ENCODE measurements at places on chromosomes 11 and 22.

GRCh38 chr11:128470081-128470480 lies 117.3 kb downstream of the ETS1 start:
- DNase-seq, result no peak

DNA sequence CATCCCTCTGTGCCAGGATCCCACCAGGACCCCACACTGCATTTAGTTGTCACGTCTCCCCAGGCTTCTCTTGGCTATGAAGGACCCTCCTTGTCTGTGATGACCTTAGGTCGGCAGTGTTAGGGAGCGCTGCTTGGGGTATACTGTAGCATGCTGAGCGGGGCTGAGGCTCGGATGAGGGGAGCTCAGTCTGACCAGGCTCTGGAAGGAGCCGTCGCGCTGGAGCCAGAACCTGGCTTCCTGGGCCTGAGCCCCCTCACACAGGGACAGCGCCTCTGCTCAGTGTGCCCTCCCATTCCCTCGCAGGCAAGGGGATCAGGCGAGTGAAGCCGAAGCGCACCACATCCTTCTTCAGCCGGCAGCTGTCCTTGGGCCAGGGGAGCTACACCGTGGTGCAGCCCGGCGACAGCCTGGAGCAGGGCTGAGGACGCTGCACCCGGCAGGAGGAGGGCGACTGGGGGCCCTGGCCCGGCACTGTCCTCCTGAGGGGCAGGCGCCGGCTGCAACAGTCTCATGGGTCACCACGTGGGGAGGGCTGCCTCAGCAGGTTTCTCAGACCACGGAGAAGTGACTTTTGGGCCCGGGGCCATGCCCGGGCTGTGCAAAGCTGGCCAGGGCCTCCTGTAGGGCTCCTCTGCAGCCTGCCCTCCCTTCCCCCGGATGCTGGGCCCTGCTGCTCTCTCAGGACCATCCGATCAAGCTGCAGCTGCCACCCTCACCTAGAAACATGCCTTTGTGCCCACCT lies 11.5 kb upstream of the NEAT1 start:
- DNase-seq, result no peak

GRCh38 chr11:118202599-118203422 lies 22.0 kb downstream of the JAML start:
- DNase-seq, result no peak

DNA sequence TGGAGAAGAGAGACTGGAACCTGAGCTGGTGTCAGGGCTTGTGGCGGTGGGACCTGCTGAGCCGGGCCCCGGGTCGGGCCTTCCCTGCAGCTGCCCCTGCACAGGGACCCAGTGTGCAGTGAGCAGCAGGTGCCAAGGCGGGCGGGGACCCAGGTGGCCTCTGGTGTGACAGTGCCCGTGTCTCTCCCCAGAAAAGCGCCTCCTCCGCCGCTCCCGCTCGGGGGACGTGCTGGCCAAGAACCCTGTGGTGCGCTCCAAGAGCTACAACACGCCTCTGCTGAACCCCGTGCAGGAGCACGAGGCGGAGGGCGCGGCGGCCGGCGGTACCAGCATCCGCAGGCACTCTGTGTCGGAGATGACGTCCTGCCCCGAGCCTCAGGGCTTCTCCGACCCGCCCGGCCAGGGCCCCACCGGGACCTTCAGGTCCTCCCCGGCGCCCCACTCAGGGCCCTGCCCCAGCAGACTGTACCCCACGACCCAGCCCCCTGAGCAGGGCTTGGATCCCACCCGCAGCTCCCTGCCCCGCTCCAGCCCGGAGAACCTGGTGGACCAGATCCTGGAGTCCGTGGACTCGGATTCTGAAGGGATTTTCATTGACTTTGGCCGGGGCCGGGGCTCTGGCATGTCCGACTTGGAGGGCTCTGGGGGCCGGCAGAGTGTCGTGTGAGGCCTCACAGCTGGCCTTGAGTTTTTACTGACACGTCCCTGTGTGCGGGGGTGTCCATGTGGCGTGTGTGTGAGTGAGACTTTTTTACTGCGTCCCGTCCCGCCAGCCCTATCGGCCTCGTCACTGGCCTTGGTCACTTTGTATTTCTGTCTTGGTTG lies 15.6 kb upstream of the ARHGAP8 start:
- no peak for DNase-seq

- peak; percentile 3 for DNase-seq
These were observed 181.7 kb upstream of the TBCEL start for GRCh38 chr11:120842195-120842594.

DNA sequence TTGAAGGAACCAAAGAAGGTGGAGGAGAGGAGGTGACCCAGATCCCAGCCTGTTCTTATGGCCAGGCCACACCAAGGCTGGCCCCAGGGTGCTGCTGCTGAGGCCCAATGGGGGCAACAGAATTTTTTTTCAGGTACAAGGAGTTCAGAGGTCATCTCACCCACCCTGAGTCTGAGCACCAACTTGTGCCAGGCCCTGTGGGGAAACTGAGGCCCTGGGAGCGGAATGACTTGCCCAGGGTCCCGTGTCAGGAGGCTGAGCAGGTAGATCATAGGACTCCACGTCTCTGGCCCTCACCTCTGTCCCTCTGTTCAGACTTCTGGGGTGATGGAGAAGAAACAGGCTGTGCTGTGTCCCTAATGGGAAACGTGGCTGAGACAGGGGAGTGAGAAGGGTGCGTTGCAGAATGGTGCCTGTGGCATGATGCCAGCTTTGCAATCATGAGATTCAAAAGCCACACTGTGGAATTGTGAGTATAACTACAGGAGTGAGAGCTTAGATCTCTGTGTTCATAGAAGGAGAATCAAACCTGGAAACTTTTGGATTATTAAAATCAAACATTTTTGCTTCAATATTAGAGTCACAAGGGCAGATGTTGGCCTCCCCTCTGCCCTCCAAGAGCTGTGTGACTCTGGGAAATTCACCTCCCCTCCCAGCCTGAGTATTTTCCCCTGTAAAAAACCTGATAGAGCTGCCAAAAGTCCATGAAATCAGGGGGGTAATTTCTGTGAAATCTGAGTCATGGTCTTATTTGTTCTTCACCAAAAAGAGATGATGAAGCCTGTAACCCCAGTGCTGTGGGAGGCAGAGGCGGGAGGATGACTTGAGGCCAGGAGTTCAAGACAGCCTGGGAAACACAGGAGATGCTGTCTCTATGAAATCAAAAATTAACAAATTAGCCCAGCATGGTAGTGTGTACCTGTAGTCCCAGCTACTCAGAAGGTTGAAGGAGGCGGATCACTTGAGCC lies 874 bp downstream of the APOL1 start:
- no peak for DNase-seq

GRCh38 chr11:128599729-128600128 lies 12.4 kb upstream of the ETS1 start:
- no peak for DNase-seq

DNA sequence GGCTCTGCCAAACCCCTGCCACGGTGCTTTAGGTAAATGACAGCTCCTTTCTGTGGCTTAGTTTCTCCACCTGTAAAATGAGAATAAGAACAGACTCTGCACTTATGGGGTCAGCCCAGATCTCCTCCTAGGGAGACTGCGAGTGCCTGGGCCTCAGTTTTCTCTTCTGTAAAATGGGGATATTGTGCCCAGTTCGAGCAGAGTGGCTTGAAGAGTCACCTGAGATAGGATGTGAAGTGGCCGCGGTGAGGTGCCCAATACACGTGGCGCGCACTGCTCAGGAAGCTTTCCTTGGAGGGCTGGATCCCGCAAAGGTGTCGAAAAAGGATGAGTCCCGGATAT lies 473 bp upstream of the EMID1 start:
- DNase-seq, result no peak

DNA sequence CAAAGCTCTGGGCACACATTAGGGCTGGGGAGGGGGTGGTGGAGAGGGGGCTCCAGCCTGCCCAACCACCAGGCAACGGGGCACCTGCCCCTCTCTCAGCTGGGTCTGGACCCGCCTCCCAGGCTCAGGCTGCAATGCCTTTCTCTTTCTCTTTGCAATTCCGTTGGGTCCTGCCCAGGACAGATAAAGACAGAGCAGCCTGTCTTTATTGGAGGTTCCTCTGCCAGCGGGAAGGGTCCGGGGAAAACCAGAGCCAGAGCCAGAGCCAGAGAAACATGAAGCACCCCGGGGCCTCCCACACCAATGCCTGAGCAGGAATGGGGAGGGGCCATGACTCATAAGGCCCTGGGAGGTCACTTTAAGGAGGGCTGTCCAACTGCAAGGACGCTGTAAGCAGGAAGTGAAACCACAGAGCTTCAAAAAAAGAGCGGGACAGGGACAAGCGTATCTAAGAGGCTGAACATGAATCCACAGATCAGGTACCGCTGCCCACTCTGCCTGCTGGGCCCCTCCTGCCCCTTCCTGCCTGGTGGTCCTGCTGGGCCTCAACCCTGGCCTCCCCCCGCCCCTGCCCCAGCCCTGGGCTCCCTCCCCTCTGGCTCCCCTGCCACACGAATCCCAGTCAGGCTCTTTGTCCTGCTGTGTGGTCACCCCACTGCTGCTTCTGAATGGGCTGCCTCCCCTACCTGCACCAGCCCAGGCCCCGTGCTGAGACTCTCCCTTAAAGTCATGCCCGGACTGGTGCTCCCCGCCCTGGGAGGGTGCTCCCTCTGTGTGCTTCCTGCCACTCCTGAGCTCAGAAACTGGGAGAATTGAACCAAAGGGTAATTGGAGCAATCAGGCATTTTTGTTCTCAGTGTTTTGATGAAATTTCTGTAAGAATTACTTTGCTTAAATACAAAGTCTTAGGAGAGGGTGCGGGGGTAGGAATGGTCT lies at the start of gene APOBEC3B:
TSS of gene APOBEC3B (plus strand) at position 356 of the 936 bp plus-strand sequence. CDS start at position 463, 107 bp downstream.
- peak; percentile 94 for DNase-seq

DNA sequence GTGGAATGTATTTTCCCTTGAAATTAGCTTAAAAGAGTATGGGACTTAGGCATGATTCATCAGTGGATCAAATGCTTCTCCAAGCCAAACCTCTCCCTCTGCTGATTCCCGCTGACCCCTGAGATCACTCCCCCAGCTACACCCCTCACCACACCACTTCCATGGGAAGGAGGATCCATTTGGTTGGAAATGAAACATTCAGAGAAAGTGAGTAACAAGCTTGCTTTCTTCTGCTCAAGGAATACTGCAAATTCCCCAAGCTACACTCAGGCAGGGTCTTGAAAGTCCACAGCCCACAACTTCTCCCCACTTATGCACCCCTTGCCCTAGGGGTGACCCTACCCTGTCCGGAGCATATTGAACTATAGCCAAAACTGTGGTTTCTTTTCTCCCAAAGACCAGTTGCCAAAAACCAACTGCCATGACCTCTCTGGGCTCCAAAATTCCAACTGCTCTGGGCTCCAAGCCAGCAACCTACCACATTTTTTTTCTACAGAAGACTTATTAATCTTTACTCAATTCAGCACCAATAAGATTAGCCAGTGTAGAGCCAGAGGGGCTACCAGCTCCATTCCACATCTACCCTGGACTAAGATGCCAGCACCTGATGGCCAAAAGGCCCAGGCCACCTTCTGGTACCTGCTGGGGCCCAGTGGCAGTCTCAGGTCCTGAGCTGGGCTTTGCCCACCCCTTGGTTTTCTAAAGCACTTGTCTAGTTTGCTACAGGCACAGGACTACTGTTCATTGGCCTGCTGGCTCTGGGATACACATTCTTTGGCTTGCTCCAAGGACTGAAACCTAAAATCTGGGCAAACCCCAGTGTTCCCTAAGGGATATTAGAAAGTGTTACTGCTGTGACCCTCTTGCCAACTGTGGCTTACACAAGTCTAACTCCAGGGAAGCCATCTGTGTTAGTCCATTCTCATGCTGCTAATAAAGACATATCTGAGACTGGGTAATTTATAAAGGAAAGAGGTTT lies 101.1 kb downstream of the MICAL3 start:
- DNase-seq, result peak; percentile 86

DNA sequence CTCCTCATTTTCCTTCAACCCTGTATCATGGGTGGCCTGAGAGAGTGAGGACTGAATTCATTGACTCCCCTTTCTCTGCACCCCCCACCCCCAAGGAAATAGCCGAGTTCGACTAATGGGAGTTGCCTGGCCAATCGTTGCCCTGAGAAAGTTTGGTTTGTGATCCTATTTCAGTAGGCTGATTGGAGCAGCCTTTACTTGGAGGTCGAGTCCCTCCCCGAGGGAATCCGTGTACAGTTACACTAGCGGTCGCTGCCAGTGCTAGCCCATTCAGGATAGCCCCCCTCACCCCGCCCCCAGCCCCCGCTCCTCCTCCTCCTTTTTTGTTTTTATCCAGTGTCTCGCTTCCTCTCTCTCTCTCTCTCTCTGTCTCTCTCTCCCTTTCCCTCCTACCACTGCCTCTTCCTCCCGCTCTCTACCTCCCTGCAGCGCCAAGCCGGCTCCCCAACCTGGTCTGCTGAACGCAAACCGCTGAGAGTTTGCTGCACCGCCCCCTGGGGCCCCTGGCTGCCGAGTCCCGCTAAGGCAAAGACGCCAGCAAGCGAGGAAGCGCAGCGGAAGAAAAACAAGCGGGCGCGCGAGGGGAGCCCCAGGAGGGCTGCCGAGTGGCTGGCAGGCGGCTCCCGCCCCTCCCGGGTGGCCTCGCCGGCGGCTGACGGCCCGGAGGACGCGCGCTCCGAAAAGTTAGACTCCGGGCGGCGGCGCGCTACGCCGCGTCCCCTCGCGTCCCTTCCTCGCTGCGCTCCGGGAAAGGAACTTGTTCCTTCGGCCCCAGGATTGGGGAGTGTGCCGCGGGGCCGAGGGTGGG lies at the start of gene GRAMD1B:
TSS of gene GRAMD1B (plus strand) at position 357 of the 808 bp plus-strand sequence. CDS start 524 bp downstream, outside the sequence.
- peak; percentile 55 for DNase-seq

DNA sequence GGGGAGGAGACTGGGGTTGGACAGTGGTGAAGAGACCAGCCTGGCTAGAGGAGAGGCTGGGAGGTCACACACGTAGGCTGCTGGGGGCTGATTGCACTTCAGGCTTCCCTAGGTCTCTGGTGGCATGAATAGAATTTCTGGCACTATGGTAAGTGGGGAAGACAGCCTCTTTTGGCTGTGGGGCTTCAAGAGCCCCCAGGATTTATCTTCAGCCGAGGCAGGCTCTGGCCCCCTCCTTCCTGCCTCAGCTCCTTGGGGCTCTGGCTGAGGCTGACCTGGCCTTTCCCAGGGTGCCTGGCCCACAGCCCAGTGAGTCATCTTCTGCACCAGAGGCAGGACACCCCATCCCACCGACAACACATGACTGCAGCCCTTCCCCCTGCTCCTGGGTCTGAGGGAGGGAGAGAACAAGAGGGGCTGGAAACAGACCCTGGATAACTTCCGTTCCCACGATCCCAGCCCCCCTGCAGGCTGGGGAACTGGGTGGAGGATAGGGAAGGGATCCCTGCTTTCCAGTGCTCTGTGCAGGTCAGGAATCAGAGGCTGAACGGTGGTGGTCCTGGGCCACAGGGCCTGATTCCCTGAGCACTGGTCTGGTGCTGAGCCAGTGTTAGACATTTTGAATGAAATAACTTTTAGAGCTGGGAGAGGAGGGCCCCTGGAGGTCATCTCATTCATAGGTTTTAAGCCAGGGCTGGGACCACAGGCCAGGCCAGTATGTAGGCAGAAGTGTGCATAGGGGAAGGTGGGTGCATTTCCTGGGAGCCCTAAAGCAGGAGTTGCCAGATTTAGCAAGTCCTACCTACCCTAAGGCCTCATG lies 26.5 kb downstream of the ARHGEF17 start:
- peak; percentile 85 for DNase-seq

GRCh38 chr11:14500181-14500651 lies 605 bp upstream of the COPB1 start:
- DNase-seq, result peak; percentile 57

DNA sequence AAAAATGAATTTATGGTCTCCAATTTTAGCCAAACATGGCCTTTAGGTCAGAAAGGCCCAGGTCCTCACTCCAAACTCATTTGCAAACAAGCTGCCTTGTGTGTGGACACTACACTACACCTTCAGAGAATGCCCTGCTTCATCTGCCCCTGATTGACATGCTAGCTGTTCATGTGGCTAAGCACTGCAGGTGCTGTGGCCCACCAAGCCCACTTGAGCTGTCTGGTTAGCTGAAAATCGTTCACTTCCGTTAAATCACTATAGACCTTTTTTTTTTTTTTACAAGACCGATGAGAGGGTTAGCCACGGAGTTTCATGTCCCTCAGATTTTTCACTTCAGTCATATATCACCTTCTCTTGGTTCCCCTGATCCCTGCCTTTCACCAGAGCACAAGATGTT lies 39.3 kb downstream of the NF2 start:
- no peak for DNase-seq

All from LHCN-M2 (cell line).